ENCODE measurements at places on chromosomes 6 and 20.

DNA sequence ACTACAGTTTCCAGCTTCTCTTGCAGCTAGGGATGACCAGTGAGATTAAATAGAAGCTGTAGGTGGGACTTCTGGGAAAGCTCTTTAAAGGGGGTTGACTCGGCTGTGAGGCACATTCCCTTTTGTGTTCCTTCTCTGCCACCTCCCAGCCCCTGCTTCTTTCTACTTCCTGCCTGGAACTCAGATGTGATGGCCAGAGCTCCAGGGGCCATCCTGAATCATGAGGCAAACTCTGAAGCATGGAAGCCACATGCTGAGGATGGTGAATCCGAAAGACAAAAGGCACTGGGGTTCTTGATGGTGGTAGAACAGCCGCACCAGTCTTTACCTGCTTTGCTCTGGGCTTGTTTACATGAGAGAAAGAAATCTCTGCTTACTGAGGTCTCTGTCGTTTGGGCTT lies 9.1 kb downstream of the CEBPB start:
- DNase-seq, result no peak
- no peak overlapping the region for H3K27ac ChIP-seq
- H3K4me1 ChIP-seq, result no peaks in the 10 kb centered on the region
- no peaks in the 10 kb centered on the region for H3K27me3 ChIP-seq
- H3K36me3 ChIP-seq, result no peaks in the 10 kb centered on the region

GRCh38 chr6:105967917-105968602 lies 118.1 kb upstream of the PRDM1 start:
- DNase-seq, result no peak
- no peaks in the 10 kb centered on the region for H3K4me1 ChIP-seq
- no peaks in the 10 kb centered on the region for H3K27me3 ChIP-seq
- no peak overlapping the region for H3K27ac ChIP-seq
- H3K4me3 ChIP-seq, result no peak overlapping the region

- no peaks in the 10 kb centered on the region for H3K27me3 ChIP-seq
- no peak overlapping the region for H3K27ac ChIP-seq
- no peak for DNase-seq
Observed at GRCh38 chr6:43093436-43094289, 17.5 kb downstream of the PTK7 start.

DNA sequence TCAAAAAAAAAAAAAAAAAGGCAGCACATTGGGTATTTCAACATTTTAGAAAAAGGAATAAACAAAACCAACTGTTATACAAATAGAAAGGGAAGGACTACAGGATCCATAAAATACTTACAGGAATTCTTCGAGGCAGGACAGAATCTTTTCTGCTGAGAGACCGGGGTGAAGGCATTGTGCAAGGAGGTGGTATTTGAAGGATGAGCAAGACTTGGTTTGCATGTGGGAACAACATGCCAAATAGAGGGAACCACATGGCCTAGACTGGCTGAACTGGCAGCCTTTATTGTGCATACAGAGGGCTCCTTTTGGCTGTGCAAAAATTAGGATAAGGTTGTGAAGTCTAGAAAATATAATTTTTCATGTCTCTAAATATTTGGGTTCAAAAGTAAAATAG lies 62.9 kb downstream of the SCAND1 start:
- no peak overlapping the region for H3K4me3 ChIP-seq
- no peak for DNase-seq
- no peaks in the 10 kb centered on the region for H3K27me3 ChIP-seq
- H3K4me1 ChIP-seq, result no peaks in the 10 kb centered on the region
- H3K36me3 ChIP-seq, result peaks cover 40% of the 10 kb centered on the region

DNA sequence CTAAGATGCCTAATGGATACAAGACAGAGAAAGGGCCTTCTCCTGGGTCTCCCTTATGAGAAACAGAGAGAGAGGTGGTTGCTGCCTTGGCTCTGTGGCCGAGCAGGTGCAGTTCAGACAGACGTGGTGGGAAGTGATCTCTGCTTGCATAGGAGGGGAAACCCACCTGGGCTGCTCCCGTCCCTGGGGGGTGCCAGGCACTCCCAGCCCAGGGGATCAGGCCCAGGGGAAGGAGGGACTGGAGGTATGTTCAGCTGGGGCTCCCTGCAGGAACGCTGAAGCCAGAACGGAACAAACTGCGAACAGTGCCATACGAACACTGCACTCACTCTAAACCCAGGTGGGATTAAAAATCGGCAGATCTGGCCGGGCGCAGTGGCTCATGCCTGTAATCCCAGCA lies 35.7 kb upstream of the OVOL2 start:
- no peak for DNase-seq
- no peak overlapping the region for H3K27ac ChIP-seq
- no peaks in the 10 kb centered on the region for H3K4me1 ChIP-seq
- no peaks in the 10 kb centered on the region for H3K36me3 ChIP-seq

- DNase-seq, result no peak
- no peaks in the 10 kb centered on the region for H3K27me3 ChIP-seq
- H3K4me3 ChIP-seq, result no peak overlapping the region
- no peaks in the 10 kb centered on the region for H3K36me3 ChIP-seq
Observed at GRCh38 chr20:51391926-51392325, 150.6 kb downstream of the NFATC2 start.

GRCh38 chr6:143039548-143039947 lies 21.1 kb upstream of the AIG1 start:
- H3K36me3 ChIP-seq, result no peaks in the 10 kb centered on the region
- DNase-seq, result no peak
- H3K4me1 ChIP-seq, result peaks cover 2% of the 10 kb centered on the region
- no peak overlapping the region for H3K4me3 ChIP-seq
- no peak overlapping the region for H3K27ac ChIP-seq

- no peak for DNase-seq
- no peak overlapping the region for H3K4me3 ChIP-seq
- no peak overlapping the region for H3K27ac ChIP-seq
- peaks cover 28% of the 10 kb centered on the region for H3K36me3 ChIP-seq
Observed at GRCh38 chr6:150252714-150253444, 110.0 kb downstream of the PPP1R14C start.

- no peak overlapping the region for H3K27ac ChIP-seq
- H3K27me3 ChIP-seq, result no peaks in the 10 kb centered on the region
- H3K4me1 ChIP-seq, result peaks cover 20% of the 10 kb centered on the region
- no peak overlapping the region for H3K4me3 ChIP-seq
- DNase-seq, result no peak
Observed at GRCh38 chr6:44676826-44677433, 289.4 kb downstream of the CDC5L start.

DNA sequence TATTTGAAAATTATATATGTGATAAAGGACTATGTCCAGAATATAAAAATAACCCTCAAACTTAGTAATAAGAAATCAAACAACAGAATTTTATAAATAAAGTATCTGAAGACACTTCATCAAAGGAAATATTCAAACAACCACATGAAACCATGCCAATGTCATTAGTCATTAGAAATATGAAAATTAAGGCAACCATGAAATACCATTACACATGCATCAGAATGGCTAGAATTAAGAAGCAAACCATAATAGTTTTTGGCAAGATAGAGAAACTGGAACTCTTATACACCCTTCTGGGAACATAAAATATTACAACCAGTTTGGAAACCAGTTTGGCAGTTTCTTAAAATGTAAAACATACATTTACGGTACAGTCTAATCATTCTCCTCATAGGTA lies 137.2 kb upstream of the ADGRB3 start:
- DNase-seq, result no peak
- no peak overlapping the region for H3K27ac ChIP-seq
- H3K4me1 ChIP-seq, result no peaks in the 10 kb centered on the region
- H3K4me3 ChIP-seq, result no peak overlapping the region
- no peaks in the 10 kb centered on the region for H3K27me3 ChIP-seq

DNA sequence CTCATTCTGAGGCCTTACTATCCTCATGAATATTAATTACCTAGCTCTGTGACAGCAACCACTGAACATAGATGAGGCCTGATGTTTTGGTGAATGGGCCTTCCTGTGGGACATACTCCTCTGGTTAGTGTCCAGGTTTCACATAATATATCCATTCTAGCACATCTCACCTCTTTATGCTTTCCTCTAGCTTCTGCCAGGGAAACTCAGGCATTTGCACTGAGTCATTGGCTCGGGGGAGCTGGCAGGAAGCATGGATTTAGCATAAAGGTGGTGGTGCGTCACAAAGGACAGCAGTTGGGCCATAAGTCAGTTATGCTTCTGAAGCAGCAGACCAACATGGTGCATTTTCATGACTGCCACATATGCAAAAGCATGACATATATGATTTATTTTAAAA lies 37.5 kb upstream of the TMEM170B start:
- no peaks in the 10 kb centered on the region for H3K27me3 ChIP-seq
- peaks cover 6% of the 10 kb centered on the region for H3K4me1 ChIP-seq
- no peaks in the 10 kb centered on the region for H3K36me3 ChIP-seq
- H3K27ac ChIP-seq, result no peak overlapping the region
- DNase-seq, result no peak

GRCh38 chr6:151087861-151088598 lies 151.7 kb upstream of the AKAP12 start:
- no peak for DNase-seq
- H3K36me3 ChIP-seq, result peaks cover 4% of the 10 kb centered on the region
- no peak overlapping the region for H3K4me3 ChIP-seq
- H3K27ac ChIP-seq, result no peak overlapping the region
- peaks cover 8% of the 10 kb centered on the region for H3K4me1 ChIP-seq

- DNase-seq, result no peak
- H3K27ac ChIP-seq, result no peak overlapping the region
- H3K27me3 ChIP-seq, result no peaks in the 10 kb centered on the region
- no peaks in the 10 kb centered on the region for H3K36me3 ChIP-seq
Observed at GRCh38 chr20:60024245-60024644, 66.0 kb downstream of the CDH26 start.

DNA sequence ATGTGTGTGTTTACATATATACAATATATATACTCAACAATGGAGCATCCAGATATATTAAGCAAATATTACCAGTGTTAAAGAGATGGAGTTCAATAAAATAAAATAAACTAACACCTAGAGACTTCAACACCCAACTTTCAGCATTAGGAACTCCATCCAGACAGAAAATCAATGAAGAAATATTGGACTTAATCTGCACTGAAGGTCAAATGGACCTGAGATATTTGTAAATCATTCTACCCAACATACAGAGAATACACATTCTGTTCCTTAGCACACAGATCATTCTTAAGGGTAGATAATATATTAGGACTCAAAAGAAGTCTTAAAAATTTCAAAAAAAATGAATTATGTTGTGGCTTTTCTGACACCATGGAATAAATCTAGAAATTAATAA lies 832.3 kb upstream of the ADGRB3 start:
- no peaks in the 10 kb centered on the region for H3K27me3 ChIP-seq
- DNase-seq, result no peak

DNA sequence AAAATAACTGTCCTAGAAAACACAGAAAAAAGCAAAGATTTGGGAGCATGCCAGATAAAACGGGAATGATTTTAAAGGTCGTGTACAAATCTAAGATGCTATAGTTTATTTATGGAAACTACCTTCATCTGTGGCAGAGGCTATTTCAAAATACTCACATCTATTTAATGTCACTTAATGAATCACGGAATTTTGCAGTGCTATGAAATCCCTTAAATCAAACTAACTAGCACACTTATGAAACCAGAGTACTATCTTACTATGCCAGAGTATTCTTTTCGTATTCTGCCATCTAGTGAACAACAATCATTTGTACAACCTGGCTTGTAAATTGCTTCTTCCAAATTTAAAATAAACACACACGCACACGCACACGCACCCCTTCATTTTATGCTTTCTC lies 77.9 kb upstream of the BMP5 start:
- H3K27ac ChIP-seq, result no peak overlapping the region
- H3K4me1 ChIP-seq, result no peaks in the 10 kb centered on the region
- H3K27me3 ChIP-seq, result no peaks in the 10 kb centered on the region
- H3K4me3 ChIP-seq, result no peak overlapping the region
- no peaks in the 10 kb centered on the region for H3K36me3 ChIP-seq
- no peak for DNase-seq

DNA sequence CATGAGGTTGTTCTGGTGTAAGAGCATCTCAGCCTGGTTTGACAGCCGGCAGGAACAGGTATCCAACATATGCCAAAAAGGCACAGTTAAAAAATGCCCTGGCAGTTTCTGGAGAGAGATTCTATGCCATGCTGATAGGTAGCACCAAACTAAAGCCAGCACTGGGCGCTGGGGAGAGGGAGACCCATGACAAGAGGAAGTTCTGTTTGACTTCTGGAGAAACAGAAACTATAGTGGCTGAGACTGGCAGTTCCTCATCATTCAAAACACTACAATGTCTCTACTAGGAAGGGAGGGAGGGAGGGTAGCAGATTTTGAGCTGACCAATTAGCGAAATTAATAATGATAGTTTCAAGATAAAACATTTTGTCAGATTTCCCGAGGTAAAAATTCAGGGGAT lies 174.1 kb downstream of the ADAT2 start:
- H3K27ac ChIP-seq, result no peak overlapping the region
- H3K27me3 ChIP-seq, result no peaks in the 10 kb centered on the region
- DNase-seq, result no peak
- H3K4me1 ChIP-seq, result no peaks in the 10 kb centered on the region
- H3K36me3 ChIP-seq, result no peaks in the 10 kb centered on the region
- no peak overlapping the region for H3K4me3 ChIP-seq

GRCh38 chr20:43820731-43821330 lies 93.8 kb upstream of the TOX2 start:
- DNase-seq, result no peak
- H3K27ac ChIP-seq, result no peak overlapping the region
- H3K36me3 ChIP-seq, result no peaks in the 10 kb centered on the region
- no peaks in the 10 kb centered on the region for H3K27me3 ChIP-seq
- no peaks in the 10 kb centered on the region for H3K4me1 ChIP-seq
- no peak overlapping the region for H3K4me3 ChIP-seq

DNA sequence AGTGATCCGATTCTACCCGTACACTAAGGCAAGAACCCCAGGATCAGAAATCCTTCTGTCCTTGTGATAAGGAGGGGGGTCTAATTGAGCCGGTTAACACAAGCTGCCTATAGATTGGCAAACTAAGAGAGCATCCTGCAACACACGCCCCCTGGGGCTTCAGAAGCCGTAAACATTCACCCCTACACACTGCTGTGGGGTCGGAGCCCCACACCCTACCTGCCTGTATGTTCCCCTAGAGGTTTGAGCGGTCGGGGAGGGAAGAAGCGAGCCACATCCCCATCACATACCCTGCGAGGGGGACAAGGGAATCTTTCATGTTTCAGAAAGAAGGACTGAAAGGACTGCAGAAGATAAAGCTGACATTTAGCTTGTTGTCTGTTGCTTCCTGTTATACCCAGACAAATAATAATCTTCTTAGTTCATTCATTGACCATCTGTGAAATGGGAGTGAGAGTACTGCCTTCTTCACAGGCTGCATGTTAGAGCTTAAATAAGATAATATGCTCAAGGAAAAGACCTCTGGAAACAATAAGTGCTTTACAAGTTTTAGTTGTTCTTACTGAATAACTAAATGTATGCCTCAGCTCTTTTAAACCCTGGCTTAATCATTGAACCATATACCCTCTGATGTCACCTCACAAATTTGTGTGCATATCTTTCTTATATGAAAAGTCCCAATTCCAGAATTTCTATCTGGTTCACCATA lies 74.2 kb upstream of the RNF217 start:
- DNase-seq, result no peak
- H3K27ac ChIP-seq, result no peak overlapping the region
- no peak overlapping the region for H3K4me3 ChIP-seq
- H3K36me3 ChIP-seq, result no peaks in the 10 kb centered on the region

GRCh38 chr6:148502083-148502772 lies 159.6 kb downstream of the SASH1 start:
- H3K36me3 ChIP-seq, result no peaks in the 10 kb centered on the region
- no peaks in the 10 kb centered on the region for H3K4me1 ChIP-seq
- no peak overlapping the region for H3K27ac ChIP-seq
- no peak for DNase-seq
- no peak overlapping the region for H3K4me3 ChIP-seq
- no peaks in the 10 kb centered on the region for H3K27me3 ChIP-seq
